ENCODE measurements at places on chromosomes 11 and 22. TPM values are rescaled to one million over a fixed set of nuclear protein-coding genes. Genes with fewer than 3 reads are reported as not detected.

Gene MYEOV
- 0.03 TPM for polyA plus RNA-seq

GRCh38 chr11:12430954-12431595 is 53.7 kb downstream of the PARVA start:
- H3K36me3 ChIP-seq: no peaks in the 10 kb centered on the region
- no peak for DNase-seq
- H3K27me3 ChIP-seq: no peaks in the 10 kb centered on the region
- no peak overlapping the region for H3K4me3 ChIP-seq

GRCh38 chr11:62264004-62264403 is 6.0 kb upstream of the SCGB2A2 start:
- no peaks in the 10 kb centered on the region for H3K36me3 ChIP-seq
- H3K27ac ChIP-seq: no peak overlapping the region
- peaks cover 5% of the 10 kb centered on the region for H3K27me3 ChIP-seq
- no peak for DNase-seq

GRCh38 chr11:64095273-64095817 is 59.6 kb downstream of the FLRT1 start:
- no peaks in the 10 kb centered on the region for H3K36me3 ChIP-seq
- H3K27ac ChIP-seq: no peak overlapping the region
- no peak for DNase-seq
- no peak overlapping the region for H3K4me3 ChIP-seq
- peaks cover 44% of the 10 kb centered on the region for H3K4me1 ChIP-seq

DNA sequence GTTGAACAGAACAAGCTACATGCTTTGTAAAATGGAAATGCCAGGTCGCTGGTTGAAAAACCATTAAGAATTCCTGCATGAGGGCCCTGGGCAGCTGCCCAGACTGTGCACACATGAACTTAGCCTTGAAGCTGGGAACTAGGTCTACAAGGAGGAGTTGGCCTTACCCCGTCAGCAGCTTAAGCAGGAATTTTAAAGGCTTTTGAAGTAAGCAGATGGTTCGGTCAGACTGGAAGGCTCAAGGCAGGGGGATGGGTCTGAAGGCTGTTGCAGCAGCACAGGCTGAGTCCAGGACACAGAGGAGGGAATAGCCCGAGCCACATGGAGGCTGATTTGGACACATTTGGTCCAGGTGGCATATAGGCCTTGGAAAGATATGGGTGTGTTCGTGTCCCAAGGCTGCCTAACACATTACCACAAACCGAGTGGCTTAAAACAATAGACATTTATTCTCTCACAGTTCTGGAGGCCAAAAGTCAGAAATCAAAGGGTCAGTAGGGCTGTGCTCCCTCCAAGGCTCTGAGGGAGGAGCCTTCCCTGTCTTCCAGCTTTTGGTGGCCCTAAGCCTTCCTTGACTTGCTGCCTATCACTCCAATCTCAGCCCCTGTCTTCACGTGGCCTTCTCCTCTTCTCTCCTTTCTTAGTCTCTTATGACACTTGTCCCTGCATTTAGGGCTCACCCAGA is 11.6 kb downstream of the LIF start:
- no peaks in the 10 kb centered on the region for H3K27me3 ChIP-seq
- no peaks in the 10 kb centered on the region for H3K4me1 ChIP-seq
- no peaks in the 10 kb centered on the region for H3K36me3 ChIP-seq

Gene ZNF280B
- polyA plus RNA-seq: not detected

DNA sequence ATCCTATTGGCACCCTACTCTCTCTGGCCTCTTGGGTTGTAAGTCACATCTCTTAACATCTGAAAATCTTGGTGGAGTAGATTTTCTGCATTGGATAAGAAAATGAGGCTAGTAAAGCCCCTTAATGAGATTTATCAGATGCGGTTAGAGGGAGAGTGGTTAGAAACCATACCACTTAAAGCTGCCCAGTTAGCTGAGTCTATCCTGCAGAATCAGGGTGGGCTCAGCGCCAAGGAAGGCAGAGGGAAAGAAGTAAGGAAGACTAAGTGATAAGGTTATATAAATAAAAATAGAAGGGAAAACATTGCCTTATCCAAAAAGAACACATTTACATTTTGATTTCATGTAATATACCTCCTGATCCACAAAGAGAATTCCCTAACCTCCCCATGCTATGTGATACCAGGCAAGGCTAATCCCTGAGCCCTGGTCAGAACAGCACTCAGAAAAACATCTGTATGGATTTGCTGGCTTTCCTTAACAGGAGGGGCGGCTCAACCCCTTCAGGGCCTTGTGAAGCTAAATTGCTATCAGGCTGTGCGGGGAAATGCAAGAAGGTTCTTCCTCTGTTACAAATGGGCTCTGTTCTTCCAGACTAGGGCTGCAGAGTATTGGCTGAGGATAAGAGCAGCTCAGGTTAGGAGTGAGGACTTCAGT is 101.7 kb downstream of the SNX19 start:
- no peaks in the 10 kb centered on the region for H3K4me1 ChIP-seq
- no peak overlapping the region for H3K27ac ChIP-seq
- H3K4me3 ChIP-seq: no peak overlapping the region
- no peaks in the 10 kb centered on the region for H3K36me3 ChIP-seq
- H3K27me3 ChIP-seq: no peaks in the 10 kb centered on the region

Gene PTPN5
- polyA plus RNA-seq: not detected

DNA sequence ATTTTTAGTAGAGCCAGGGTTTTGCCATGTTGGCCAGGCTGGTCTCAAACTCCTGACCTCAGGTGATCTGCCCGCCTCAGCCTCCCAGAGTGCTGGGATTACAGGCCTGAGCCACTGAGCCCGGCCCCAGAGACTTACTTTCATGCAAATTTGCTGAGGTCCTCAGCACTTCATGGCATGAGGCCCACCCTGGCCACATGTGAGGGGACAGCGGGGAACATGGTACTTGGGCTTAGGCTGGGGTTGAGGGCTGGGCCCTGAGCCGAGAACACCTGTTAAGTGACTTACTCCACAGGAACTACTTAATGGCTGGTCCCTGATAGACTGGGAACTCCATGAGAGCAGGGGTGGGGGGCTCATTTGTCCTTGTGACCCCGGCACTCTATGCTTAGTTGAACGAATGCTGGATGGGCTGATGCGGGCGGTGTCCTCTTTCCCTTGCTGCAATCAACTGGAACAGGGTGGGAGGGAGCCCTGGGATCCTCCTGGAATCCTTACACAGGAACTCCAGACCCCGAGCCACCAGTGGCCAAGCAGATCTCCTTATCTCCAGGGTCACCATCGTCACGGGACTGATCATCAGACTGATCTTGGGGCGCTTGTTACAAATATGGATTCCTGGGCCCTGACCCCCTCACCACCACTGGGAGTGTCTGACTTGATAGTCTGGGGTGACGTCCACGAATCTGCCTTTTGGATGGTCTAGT is 1.0 kb downstream of the VSIG10L2 start:
- H3K36me3 ChIP-seq: no peaks in the 10 kb centered on the region
- no peak overlapping the region for H3K27ac ChIP-seq

Gene HMGXB4
- 8.1 TPM for polyA plus RNA-seq

GRCh38 chr11:105236664-105237063 is 97.1 kb upstream of the CARD18 start:
- no peaks in the 10 kb centered on the region for H3K4me1 ChIP-seq
- no peak overlapping the region for H3K4me3 ChIP-seq
- no peak for DNase-seq
- H3K27me3 ChIP-seq: no peaks in the 10 kb centered on the region
- no peaks in the 10 kb centered on the region for H3K36me3 ChIP-seq

- no peaks in the 10 kb centered on the region for H3K4me1 ChIP-seq
- no peak for DNase-seq
- H3K4me3 ChIP-seq: no peak overlapping the region
- peaks cover under 1% of the 10 kb centered on the region for H3K27me3 ChIP-seq
Observed at GRCh38 chr11:71281831-71282230, 29.5 kb upstream of the SHANK2 start.

DNA sequence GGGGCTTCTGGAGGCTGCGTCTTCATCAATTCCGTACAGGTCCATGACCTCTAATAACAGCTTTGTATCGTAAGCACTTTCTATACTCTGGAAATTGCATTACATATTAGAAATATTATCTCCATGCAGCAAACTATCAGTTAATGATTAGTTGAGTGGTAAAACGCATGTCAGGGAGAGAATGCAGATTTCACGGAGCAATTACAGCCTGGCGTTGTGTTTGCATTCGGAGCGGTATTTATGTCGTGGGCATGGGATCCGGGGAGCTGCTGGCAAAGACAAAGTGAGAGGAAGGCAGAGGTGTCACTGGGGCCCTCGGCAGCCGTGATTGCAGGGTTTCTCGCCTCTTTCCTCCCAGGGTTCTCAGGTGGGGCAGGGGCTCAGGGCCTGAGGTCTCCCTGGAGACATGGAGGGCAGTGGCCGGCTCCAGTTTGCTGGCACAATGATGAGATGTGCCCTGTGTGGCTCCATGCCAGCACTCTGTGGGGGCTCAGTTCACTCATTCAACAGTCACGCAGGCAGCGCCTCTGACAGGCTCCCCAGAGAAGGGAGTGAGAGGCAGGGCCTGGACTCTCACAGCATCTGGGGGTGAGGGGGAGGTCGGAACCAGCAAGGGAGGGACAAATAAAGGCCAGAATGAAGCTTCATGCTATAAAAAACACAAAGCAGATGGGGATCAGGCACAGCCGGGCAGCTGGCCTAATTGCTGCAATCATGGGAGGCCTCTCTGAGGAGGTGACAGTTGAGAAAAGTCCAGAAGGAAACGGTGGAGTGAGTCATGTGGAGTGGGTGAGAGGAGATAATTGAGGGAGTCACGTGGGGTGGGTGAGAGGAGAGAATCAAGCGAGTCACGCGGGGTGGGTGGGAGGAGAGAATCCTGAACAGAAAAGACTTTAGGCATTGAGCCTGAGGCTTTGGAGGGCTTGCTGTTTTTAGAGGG is 1002.7 kb downstream of the BRD1 start:
- no peaks in the 10 kb centered on the region for H3K4me1 ChIP-seq
- no peaks in the 10 kb centered on the region for H3K36me3 ChIP-seq
- no peaks in the 10 kb centered on the region for H3K27me3 ChIP-seq
- no peak overlapping the region for H3K4me3 ChIP-seq
- no peak overlapping the region for H3K27ac ChIP-seq

Gene KIAA0930
- polyA plus RNA-seq: 133 TPM

- no peaks in the 10 kb centered on the region for H3K27me3 ChIP-seq
- H3K27ac ChIP-seq: no peak overlapping the region
- no peak overlapping the region for H3K4me3 ChIP-seq
- DNase-seq: no peak
Observed at GRCh38 chr11:118842369-118842768, 41.3 kb upstream of the CXCR5 start.

- H3K27ac ChIP-seq: no peak overlapping the region
- no peaks in the 10 kb centered on the region for H3K36me3 ChIP-seq
- H3K4me3 ChIP-seq: no peak overlapping the region
- no peaks in the 10 kb centered on the region for H3K4me1 ChIP-seq
Observed at GRCh38 chr22:39748877-39749276, 144.7 kb downstream of the ENTHD1 start.

Gene CNGA4
- polyA plus RNA-seq: not detected

Gene OR52A1
- not detected for polyA plus RNA-seq

Gene SNU13
- polyA plus RNA-seq: 90.0 TPM

DNA sequence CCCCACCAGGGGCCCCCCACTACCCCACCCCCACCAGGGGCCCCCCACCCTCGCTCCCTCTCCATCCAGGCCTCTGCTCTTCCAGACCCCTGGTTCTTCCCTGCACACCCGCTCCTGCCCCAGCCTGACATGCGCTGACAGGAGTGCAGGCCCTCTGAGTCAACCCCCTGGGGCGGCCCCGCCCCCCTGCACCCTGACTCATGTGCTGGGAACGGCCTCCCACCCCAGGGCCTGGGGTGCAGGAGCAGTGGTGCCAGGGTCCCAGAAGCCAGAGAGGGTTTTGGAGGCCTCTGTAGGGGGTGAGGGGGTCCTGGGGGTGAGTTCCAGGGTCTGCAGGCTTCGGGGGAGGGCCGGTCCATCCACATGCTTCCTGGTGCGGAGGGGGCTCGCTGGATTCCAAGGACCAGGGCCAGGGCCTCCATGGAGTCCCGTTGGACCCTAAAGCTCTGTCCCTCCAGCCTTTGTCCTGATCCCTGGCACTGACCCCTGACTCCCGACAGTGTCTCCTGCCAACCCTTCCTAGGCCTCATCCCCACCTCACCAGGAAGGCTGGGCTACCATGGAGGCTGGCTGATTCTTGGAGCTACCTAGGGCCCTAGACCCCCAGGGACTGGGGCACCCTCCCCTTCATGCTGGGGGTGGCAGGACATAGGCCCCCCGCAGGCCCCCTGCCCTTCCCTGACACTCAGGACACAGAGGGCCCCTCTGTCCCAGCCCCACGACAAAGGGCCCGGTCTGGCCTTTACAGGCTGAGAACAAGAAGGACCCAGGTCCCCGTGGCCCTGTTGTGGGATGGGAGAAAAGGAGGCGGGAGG is 583 bp upstream of the PKP3 start:
- no peak overlapping the region for H3K4me3 ChIP-seq
- H3K4me1 ChIP-seq: peaks cover 7% of the 10 kb centered on the region
- peaks cover 6% of the 10 kb centered on the region for H3K27me3 ChIP-seq
- H3K27ac ChIP-seq: no peak overlapping the region
- no peaks in the 10 kb centered on the region for H3K36me3 ChIP-seq

GRCh38 chr11:113954235-113954634 is 20.7 kb upstream of the HTR3A start:
- no peak overlapping the region for H3K27ac ChIP-seq
- H3K36me3 ChIP-seq: no peaks in the 10 kb centered on the region
- H3K27me3 ChIP-seq: no peaks in the 10 kb centered on the region
- H3K4me1 ChIP-seq: peaks cover 21% of the 10 kb centered on the region
- H3K4me3 ChIP-seq: no peak overlapping the region
- no peak for DNase-seq

GRCh38 chr11:70359451-70360205 is 38.7 kb upstream of the CTTN start:
- H3K4me3 ChIP-seq: no peak overlapping the region
- H3K4me1 ChIP-seq: no peaks in the 10 kb centered on the region
- no peak for DNase-seq

Gene TBRG1
- polyA plus RNA-seq: 39.7 TPM

Gene TBX1
- polyA plus RNA-seq: not detected

Data from CD14-positive monocyte (primary cell).